ENCODE measurements at places on chromosomes 5 and 9.

GRCh38 chr5:156971415-156971814 is 8.4 kb upstream of the TIMD4 start:
- DNase-seq: no peak

DNA sequence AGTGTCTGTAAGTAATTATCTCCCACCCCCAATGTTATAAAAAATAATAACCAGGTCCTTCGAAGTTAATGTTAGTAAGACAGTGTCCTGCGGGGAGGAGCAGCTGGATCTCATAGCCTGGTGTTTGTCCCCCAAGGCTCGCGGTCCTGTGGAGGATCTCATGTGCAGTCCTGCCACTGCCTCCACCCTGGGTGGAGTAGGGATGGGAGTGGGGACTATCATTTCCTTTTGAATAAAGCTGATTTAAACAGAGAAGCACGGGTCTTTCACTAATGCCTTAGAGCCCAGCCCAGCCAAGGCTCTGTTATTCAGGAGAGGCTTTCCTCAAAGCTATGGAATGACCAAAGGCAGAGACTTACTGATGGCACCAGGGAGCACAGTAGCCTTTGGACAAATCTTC is 40.2 kb downstream of the SUB1 start:
- DNase-seq: no peak

GRCh38 chr5:43244823-43245565 is 53.0 kb downstream of the NIM1K start:
- no peak for DNase-seq

- peak; percentile 95 for DNase-seq
These were observed 261.6 kb upstream of the VLDLR start for GRCh38 chr9:2359891-2360471.

- no peak for DNase-seq
These were observed 61.9 kb upstream of the ADAMTS19 start for GRCh38 chr5:129398026-129398678.

Data from NCI-H146 (cell line).